ENCODE measurements at places on chromosomes 5 and 9.

DNA sequence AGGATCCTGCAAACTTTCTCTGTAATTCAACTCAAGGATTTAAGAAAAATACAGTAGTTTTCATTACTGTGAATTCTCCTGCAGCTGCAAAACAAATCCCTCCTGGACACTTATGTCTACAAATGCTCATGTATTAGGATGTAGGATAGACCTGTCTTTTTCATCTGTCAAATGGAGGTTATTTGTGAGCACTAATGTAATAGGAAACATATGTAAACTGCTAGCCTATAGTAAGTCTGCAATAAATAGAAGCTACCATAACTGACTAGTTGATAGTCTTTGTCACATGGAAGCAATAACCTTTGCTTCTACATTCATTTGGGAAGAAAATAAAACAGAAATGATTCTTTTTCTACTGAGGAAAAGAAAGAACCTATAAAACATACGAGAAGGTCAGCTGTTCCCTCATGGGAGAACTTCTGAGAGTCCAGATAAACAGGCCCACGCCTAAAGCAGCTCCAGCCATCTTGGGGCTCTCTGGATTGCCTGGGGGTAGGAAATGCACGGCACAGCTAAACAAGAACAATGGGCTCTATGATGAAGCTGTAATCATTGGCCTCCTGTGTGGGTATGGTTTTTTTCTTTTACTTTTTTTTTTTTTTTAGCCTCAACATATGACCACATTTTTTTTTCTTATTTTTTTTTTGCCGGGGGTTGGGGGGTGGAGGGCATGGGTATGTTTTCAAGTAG, 6.2 kb downstream of the KCNV2 start:
- DNase-seq, result no peak

DNA sequence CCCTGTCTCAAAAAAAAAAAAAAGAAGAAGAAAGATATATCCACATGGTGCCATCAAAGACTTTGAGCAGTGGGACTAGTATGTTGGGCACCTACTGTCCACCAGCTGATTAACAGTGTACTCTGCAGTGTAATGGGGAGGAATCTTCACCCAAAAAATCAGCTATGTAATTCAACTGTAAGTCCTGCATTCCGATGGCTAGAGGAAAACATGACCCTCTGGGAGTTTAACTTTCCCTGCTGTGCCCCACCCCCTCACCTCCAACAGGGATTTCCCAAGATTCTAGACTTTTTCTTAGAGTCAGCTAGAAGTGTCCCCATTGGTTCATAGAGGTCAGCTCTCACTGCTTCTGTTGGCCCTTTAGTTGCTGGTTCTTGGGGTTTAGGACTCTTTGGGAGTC, 221.2 kb upstream of the CLINT1 start:
- DNase-seq, result no peak

DNA sequence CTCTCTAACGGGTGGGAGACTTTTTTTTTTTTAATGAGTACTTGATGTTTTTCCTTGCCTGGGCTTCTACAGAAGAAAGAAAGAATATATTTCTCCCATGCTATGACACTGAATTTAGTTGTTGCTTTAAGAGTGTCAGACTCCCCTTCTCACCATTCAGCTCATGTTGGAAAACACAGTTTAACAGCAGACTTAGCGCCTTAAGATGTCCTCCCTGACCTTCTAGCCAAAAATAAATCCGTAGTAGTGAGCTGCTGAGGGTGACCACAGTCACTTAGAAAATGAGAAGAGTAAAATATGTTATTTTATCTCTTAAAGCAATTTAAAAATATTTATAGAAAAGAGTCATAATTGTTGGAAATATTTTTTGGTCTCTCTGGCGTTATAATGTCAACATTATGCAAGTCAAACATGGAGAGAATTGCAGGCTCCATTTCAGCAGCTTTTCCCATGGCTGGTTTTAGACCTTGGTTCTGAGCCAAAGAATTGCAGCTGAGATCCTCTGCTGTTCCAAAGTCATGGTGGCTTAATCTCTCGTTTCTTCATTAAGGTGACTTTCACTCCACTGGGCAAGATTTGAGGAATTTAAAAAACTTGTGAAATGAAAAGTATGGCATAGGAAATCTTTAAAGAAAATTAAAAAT, 143.5 kb downstream of the GHR start:
- DNase-seq, result no peak

DNA sequence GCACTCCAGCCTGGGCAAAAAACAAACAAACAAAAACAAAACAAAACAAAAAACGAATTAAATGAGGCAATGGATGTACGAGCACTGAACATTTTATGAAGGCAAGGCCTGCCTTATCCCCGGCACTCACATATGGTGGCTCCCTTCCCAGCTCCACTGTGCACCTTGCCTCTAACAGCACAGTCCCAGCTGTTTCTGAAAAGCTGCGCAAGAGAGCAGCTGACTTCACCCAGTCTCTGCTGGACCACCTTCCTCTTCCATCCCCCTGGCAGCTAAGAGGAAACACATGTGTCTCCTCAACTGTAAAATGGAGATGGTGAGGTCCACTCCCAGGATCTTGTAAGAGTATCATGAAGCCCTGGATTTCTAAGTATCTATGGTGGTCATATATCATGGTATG, 100.7 kb downstream of the KLF4 start:
- DNase-seq, result no peak

- no peak for DNase-seq
These were observed 21.0 kb upstream of the FAM151B start for GRCh38 chr5:80466669-80467485.

DNA sequence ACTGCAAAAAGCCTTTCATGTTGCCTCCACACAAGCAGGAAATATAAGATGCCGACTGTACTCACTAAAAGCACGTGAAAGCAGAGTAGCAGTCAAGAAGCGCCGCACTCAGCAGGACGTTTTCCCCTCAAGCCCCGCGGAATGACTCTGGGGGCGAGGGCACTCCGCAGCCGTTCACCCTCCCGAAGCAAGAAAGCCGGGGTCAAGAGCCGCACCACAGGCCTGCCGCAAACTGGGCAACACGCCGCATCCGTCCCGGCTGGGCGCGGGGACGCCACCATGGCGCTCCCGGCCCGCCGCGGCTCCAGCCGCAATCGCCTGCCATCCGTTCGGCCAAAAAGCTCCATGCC, 364 bp downstream of the RPS6 start:
- DNase-seq, result no peak

DNA sequence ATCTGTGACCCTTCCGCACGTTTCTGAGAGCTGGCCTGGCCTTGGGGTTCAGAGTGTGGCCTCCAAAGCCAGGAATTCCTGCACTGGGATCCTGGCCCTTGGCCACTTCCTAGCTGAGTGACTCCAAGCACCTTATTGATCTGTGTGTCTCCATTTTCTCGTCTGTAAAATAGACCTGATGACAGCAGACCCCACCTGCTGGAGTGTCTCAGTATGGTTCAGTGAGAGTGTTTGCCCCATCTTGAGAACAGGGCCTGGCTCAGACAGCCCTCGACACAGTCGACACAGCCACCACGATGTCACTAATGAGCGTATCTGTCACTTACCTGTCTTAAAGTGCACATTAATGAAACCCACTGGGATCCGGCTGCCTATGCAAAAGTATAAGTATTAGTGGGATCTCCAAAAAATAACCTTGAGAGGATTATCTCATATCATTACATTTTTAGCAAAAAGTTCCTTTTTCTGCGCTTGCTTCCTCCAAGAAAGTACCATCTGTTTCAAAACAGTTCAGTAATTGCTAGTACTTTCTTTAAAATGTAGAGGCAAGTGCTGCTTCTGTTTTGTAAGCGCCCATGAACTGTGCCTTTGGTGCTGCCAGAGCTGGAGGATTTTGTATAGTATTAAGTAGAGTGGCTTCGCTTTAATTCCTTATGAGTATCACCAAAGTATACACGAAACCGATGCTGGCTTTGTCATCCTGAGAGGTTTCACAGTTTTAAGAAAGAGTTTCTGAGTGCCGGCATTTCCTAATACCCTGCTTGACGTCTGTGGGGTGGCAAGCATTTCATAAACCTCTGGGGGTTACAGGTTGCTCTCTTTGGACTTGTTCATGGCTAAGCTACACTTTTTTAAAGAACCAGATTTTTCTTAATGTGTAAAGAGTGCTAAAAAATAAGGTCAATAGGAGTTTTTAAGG, 31.7 kb downstream of the UBE2QL1 start:
- DNase-seq, result no peak

DNA sequence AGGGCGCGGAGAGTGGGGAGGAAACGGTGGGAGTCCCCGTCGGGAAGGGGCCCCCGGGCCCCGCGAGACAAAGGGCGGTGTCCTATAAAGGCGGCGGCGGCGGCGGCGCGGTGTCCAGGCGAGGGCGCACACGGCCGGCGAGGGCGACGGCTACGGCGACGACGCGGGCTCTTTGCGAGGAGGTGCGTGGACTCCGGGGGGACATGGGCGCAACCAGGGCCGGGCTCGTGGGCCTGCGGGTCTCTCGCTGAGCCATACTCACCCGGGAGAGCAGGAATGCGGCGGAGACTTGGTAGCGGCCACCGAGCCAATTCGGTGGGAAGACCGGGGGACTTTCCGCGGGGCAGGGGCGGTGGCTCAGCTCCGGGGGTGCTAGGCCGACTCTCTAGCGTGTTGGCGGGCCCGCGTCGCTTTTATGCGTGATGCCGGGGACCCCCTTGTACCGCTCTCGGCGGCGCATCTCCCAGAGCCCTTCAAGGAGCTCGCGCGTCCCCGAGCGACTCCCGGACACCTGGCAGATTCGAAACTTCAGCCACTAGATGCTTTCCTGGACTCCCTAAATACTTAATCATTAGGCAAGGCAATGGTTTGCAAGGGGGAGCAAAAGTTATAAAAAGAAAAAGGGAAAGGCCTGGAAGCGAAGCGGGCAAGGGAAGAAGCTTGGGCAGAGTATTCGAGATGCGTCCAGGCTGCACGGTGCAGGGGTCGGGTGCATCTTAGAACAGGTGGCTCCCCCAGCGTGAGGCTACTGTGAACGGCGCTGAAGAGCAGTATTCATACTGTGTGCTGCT, 5.9 kb upstream of the TAL2 start:
- peak; percentile 61 for DNase-seq

- DNase-seq, result no peak
These were observed 124.2 kb upstream of the CCDC152 start for GRCh38 chr5:42632354-42632900.

- no peak for DNase-seq
These were observed 281.6 kb downstream of the PBX3 start for GRCh38 chr9:126028746-126029145.

- DNase-seq, result peak; percentile 57
These were observed 139.3 kb downstream of the AOPEP start for GRCh38 chr9:94865582-94866452.

- DNase-seq, result no peak
These were observed 53.8 kb downstream of the MRPL36 start for GRCh38 chr5:1745796-1746370.
